Activated CD4-positive, alpha-beta T cell treated with anti-CD3 and anti-CD28 coated beads, Interleukin-2, amount 50 U/mL, for 16 hours (primary cell): ENCODE measurements at places on chromosomes 7 and 10.

DNA sequence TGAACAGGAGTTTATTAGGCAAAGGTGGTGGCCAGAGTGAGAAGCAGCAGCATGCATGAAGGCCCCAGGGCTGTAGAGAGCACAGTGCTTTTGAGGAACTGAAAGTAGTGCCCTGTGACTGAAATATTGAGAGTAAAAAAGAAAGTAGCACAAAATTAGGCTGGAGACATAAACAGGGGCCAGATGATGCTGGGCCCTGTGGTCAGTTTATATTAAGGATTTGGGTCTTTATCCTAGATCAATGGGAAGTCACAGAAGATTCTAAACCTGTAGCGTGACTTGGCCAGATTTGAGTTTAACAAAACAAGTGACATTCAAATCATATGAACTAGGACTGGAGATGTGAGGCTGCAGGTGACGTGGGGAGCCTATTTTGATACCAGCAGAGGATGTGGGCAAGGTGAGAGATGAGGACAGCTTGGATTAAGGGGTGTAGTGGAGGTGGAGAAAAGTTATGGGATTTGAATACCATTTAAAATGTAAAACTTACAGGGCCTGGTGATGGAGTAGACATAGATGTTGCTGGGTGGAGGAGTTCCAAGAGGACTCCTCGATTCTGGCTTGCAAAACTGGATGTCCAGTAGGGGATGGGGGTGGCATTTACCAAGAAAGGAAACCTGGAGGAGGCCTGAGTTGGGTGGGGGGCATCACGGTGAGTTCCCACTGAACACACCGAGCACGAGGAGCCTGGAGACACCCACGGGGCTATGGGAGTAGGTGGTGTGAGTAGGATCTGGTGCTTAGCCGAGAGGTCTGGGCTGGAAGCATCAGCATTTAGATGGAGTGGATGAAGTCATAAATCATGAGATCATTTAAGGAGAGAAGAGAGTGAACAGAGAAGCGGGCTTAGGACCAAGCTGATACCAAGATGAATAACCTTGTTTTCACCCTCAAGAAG is 52.8 kb downstream of the HHEX start:
- no peak for DNase-seq

- DNase-seq = no peak
These were observed 176.9 kb upstream of the PRSS58 start for GRCh38 chr7:142434666-142435167.

GRCh38 chr10:6416892-6417512 is 163.1 kb downstream of the PRKCQ start:
- peak; percentile 60 for DNase-seq

DNA sequence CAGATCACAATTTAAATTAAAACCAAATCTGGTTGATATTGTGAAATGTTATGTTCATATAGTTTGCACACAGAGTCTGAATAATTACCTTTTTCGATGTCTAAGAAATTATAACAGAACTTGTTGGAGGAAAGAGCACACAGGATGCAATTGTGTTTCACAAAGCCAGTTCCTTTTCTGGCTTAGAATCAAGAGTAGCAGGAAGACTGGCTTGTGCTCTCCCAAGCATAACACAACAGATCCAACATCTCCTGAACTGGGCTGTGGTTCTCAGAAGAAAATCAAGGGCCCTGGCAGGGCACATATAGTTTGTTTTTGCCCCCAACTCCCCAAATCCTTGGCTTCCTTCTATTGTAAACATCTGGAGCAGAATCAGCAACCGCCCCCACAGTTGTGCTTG is 62.7 kb downstream of the LRRC4 start:
- DNase-seq = no peak

GRCh38 chr7:144035385-144035784 is 13.4 kb upstream of the OR2A5 start:
- no peak for DNase-seq

DNA sequence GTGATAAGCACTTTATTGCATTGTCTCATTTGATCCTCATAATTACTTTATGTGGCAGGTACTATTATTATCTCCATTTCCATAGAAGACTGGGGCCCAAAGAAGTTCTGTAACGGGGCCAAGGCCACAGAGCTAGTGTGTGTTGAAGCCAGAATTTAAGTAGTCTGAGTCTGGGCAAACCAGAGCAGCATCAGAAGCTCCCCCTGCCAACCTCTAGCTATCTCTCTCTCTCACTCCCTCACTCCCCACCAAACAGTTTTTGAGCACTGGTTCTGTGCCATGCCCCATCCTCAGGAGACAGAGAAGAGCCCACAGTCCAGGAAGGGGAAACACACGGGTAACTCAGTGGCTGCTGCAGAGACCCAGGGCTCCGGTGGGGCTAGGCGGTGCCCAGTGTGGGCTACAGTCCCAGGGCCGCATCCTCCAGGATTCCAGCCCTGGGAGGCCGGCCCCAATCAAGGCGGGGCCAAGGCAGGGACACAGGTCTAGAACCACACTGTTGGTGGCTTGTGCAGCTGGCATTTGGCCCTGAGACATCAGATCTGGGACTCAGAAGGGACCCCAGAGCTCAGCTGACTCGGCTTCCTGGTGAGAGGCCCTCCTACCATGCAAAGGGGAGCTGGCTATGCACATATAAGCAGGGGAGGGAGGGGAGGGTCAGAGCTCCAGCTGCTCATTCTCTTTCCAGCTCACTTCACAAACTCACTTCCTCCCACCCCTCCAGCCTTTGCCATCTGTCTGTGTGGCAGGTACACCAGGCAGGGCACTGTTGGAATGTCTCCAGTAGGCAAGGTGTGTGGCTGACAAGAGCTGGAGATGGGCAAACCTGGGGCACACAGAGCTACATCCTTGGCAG is 34.4 kb downstream of the COL13A1 start:
- no peak for DNase-seq

GRCh38 chr10:114607358-114607998 is 50.6 kb downstream of the ABLIM1 start:
- DNase-seq = no peak

DNA sequence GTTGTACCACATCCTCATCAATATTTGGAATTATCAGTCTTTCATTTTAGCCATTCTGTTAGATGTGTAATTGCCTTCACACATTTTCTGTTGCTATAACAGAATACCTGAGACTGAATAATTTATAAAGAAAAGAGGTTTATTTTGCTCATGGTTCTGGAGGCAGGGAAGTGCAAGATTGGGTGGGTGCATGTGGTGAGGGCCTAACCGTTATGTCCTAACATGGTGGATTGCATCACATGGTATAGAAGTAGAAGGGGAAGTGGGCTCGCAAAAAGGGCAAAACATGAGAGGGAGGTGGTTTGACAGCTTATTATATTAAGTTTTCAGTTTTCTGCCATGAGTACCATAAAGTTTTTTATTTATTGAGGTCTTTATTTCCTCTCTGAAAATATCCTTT is 452.0 kb downstream of the ARL4A start:
- no peak for DNase-seq

GRCh38 chr10:60611291-60611747 is 167.0 kb upstream of the CDK1 start:
- peak; percentile 80 for DNase-seq

DNA sequence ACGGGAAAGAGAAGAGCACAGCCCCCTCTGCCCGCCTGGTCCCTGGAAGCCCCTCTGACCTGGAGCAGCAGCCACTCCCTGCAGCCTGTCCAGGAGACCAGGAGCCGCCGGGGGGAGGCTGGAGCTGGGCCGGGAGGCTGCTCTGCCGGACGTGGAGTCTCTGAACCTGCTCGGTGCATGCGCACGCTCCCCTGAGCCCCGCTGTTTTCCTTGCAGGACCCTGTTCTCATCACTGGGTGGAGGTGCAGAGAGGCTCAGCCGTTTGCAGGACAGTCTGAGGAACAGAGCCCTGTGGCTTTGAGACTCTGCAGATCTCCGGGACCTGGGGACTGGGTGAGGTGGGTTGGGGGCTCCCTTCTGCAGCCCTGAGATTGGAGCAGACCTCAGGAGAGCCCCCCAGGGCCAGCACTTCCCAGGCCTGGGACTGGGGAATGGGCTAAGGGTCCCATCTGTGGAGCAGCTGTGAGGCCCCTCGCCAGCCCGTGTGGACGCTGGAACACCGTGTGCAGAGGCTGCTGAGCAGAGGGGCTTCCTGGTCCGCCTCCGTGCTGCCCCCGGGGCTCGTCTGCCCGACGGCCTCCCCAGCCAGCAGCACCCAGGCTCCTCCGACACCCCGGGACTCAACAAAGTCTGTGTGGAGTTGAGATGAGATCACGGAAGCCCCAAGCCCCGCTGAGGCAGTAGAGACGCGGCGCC is 48.5 kb upstream of the ADGRA1 start:
- DNase-seq = no peak

GRCh38 chr7:42175834-42176723 is 60.9 kb downstream of the GLI3 start:
- no peak for DNase-seq

GRCh38 chr10:92350411-92350810 is 59.4 kb downstream of the MARCHF5 start:
- no peak for DNase-seq

- no peak for DNase-seq
These were observed 33.2 kb upstream of the MKRN1 start for GRCh38 chr7:140512317-140513000.

GRCh38 chr10:76447578-76447977 is 1016.2 kb downstream of the LRMDA start:
- DNase-seq = no peak

GRCh38 chr7:112400141-112400540 is 50.1 kb upstream of the IFRD1 start:
- no peak for DNase-seq

- DNase-seq = peak; percentile 64
These were observed 7.9 kb downstream of the ZNF22 start for GRCh38 chr10:45008524-45009161.

DNA sequence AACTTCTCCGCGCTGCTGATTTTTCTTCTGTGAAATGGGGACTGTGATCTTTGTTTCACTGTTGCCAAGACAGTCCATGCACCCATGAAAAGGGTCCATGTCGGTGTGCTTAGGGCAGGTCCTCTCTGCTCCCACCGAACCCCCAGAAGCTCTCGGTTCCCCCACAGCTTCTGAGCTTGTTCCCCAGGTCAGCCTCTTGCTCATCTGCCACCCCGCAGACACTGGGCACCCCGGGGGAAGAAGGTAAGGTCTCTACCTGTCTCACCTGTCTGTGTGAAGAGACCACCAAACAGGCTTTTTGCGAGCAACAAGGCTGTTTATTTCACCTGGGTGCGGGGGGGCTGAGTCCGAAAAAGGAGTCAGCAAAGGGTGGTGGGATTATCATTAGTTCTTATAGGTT is 66.2 kb upstream of the NANOS1 start:
- no peak for DNase-seq

- no peak for DNase-seq
These were observed 10.1 kb downstream of the CALHM2 start for GRCh38 chr10:103442031-103442461.

- no peak for DNase-seq
These were observed 33.3 kb upstream of the AP5Z1 start for GRCh38 chr7:4742051-4742573.

DNA sequence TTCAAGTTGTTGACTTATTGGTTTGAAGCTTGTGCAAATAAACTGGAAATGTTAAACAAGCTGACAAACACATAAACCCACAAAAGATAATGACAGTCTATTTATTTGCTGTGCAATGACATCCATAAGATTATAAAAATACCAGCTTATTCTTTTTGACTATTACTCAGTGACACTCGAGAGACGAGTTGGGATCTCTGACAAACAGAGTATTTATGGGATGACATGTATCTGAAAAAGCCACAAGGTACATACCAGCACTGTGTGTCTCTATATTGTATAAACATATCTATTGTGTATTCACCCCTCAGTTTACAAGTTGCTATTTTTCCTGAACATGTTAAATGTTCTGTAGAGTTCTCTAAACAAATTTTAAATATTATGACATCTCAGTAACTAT is 88.9 kb downstream of the CHRM2 start:
- DNase-seq = no peak

DNA sequence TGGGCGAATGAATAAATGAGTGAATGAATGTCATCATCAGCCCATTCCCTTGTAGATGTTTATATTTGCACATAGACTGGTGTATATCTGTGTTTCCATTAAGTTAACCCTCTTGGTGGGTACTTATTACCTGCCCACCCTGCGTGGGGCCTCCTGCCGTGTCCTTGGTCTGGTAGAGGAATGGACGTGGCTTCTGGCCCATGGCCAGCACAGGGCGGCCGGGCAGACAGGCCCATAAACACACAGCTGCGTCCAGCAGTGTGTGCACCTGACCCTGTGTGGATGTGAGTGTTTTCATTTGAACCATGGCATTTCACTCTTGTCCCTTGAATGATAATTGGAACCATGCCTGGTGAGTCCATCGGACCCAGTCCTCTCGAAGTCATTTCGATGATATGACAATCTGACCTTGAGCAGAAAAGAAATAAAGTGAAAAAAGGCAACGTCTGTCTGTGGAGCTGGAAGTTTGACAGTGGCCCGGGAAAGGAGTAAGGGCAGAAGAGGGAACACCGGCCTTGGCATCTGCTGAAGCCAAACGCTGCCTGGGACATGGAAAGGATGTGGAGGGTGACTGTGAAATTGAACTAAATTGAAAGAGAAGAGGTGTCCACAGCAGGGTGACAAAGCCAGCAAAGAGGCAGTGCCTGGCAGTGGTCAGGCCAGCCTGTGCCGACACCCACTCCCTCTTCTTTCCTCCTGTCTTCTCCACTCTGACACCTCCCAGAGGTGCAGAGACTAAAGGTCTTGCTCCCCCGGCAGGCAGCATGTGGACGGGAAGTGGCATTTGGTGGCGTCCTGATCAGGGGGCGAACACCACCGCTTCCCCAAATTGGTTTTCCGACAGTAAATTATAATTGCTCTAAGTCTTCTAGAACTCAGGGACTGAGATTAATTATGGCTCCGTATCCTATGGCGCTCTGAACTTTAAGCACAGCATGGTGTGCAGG is 199.0 kb upstream of the ZMIZ1 start:
- no peak for DNase-seq

DNA sequence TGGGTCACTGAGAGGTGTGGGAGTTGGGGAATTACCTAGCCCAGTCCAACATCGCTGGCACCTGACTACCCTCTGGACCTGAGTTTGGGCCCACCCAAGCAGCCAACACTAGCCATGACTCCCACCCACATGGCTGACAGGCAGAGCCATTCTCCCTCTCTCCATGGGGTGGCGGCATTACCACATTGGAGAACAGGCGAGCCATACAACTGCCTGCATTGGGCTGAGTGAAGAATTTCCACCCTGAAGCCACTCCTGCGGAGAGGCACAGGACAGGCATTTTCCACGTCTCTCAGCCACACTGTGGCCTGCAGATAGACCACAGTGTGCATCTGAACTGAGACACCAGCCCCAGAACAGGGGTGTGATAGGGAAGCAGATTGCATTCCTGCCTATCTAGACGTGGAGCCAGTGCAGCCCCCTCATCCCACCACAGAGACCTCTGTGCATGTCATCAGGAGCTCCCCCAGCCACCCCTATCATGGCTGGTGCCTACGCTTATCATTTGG is 58.2 kb upstream of the ANTXRL start:
- peak; percentile 57 for DNase-seq
